ENCODE measurements at places on chromosomes 11 and 22.

DNA sequence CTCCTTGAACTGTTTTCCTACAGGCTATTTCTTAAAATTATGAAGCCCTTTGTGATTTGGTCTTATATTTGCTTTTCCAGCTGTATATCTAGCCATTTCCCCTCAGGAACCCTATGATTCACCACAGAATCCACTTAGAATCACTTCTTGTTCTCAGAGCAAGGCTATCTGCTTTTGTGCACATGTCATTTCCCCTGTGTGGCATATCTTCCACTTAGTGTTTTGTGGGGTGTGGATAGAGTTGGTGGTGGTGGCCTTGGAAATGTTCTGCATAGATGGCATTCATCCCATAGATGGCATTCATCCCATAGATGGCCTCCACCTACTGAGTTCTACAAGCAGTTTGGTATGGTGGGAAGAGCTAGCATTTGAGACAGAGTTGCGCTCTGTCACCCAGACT, 44.7 kb downstream of the SWAP70 start:
- no peak for DNase-seq

GRCh38 chr22:35629406-35630216, 12.5 kb upstream of the MB start:
- DNase-seq, result no peak

DNA sequence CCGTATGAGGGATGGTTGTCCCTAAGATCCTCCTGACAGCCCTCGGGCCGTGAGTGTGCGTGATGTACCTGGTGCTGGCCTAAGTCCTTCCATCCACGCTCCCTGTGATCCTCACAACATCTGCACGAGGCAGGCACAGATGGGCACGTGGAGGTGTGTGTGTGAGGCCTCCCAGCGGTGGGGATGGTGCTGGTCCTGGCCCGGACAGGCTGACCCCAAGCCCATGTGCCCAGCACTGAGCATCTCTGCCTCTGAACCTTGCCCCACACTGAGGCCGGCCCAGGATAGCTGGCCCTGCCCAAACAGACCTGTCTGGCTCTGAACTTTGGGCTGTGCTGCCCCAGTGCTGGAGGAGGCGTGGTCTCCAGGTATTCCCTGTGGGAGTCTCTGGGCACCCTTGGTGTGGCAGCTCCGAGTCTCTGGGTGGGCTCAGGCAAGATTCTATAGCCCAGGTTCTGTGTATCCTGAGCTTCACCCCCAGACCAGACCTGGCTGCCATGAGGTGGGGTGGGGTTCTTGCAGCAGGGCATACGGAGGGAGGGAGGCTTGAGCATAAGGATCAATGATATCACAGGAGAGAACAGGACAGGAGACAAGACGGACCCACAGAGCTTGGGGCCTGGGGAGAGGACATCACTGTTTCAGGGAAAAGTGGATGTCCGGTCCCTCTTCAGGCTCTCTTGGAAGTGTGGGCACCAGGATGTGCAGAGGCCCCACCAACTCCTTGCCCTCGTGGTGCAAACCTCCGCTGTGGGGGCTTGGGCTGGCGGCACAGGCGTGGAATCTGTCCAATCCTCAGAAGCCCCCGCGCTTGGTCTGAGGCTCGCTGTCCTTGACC, 881.8 kb downstream of the BRD1 start:
- no peak for DNase-seq

- no peak for DNase-seq
These were observed 17.0 kb downstream of the C11orf96 start for GRCh38 chr11:43959321-43959995.

GRCh38 chr11:109522116-109522755, 100.2 kb downstream of the C11orf87 start:
- DNase-seq, result no peak

DNA sequence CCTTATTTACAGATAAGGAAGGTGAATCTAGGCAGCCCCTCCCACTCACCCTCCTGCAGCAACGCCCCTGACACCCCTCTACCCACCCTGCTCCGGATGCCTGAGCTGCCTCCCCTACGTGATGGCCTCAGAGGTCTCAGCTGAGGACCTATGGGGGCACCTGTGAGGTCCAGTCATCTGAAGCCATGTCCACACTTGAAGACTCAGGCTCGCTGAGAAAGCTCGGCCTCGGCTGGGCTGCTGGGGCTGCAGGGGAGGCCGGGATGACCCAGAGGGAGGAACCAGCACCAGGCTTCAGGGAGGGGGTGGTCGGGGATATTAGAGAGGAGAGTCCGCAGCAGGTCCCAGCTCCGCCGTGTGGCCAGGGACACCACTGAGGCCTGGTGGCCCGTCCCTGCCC, 92.8 kb downstream of the BRD1 start:
- no peak for DNase-seq

GRCh38 chr11:28715726-28716125, 607.5 kb downstream of the METTL15 start:
- no peak for DNase-seq
